ENCODE measurements at places on chromosomes 1 and 21.

- no peak for DNase-seq
Measured at GRCh38 chr1:162724583-162725120, 65.8 kb upstream of the HSD17B7 start.

DNA sequence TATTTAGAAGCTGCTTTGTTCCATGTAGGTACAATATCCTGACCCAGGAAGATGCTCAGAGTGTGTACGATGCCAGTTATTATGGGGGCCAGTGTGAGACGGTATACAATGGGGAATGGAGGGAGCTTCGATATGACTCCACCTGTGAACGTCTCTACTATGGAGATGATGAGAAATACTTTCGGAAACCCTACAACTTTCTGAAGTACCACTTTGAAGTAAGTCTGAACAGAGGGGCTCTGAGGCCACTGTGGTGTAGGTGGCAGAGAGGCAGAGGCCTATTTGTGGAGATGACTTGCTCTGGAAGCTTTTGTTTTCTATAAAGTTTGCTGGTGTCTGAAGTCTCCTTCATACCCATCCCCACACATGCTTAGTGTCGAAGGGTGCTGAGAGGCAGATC is 26.8 kb downstream of the C8A start:
- no peak for DNase-seq

DNA sequence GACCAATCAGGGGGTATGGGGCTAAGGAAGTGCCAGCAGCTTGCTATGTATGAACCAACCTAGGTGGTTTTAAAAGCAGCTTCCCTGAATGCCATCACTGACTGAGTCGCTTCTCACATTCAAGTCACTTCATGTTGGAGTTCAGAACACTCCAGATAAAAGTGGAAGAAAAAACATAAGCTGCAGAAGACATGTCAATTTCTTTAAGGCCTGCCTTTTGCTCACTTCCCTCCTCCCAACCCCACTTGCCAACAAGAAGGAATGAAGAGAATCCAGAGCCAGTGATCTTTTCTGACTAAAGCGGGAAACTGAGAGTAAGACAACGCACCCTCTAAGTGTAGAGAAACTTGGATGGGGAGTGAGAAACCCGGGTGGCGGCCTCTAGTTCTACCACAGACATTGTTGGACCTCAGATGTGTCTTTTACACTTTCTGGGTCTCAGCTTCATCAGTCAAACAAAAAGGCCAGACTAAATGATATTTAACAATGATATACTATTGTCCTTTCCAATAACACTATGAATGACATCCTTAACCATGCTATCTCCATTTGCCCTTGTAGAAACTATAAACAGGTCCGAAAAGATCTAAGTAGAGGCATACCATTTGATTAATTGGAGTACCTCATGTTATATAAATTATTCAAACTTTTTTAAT is 54.1 kb downstream of the LUZP1 start:
- DNase-seq = no peak

- peak; percentile 70 for DNase-seq
Measured at GRCh38 chr1:16164213-16165072, 8.6 kb upstream of the EPHA2 start.

DNA sequence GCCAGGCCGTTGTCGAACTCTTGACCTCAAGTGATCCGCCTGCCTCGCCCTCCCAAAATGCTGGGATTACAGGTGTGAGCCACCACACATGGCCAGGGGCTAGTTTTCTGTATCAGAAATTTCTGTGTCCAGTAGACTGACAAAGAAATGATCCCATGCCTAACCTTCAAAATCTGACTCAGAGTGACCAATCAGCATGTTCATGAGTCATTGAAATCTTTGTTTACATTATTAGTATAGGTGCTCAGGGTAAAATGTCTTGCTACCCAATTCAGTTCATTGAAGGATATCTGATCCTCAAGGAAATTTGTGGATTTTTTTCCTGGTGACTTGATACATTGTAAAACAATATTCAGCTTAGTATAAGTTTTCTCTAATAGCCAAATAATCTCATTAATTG is 11.0 kb upstream of the LDLRAD2 start:
- DNase-seq = no peak

DNA sequence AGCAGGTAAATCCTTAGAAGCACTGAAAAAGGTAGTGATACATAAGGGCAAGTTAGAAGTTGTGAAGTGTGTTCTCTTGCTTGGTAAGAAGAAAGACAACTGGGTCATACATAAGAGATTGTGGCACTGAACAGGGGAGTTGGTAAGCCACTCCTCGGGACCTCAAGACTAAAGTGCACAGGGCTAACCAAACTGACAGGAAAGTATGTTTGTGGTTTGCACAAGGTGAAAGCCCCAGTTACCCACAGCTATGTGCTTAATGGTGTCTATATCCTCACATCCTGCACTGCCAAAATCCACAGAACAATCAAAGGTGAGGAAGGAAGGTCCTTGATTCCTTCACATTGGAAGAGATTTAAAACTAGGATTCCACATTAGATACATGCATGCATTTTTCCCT is 276.5 kb downstream of the DNM3 start:
- no peak for DNase-seq

- no peak for DNase-seq
Measured at GRCh38 chr1:24540906-24541710, 14.8 kb upstream of the NCMAP start.

- DNase-seq = no peak
Measured at GRCh38 chr1:226953175-226953800, 13.2 kb downstream of the COQ8A start.

DNA sequence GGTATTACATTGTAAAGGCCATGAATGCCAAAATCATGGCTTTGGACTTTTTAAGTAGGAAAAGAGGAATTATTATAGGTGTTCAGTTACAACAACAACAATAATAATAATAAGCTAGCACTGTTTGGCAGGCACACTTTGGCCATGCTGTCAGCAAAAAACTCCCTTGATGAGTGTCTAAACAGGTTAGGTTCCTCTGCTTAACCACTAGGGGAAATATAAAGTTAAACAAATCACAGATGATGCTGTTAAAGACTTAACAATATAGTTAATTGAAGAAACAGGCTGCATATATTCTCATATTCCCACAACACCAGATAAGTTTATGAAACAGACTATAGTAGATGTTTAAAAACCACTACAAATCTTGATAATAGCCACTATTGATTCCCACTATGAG is 46.4 kb downstream of the RGS21 start:
- DNase-seq = no peak

DNA sequence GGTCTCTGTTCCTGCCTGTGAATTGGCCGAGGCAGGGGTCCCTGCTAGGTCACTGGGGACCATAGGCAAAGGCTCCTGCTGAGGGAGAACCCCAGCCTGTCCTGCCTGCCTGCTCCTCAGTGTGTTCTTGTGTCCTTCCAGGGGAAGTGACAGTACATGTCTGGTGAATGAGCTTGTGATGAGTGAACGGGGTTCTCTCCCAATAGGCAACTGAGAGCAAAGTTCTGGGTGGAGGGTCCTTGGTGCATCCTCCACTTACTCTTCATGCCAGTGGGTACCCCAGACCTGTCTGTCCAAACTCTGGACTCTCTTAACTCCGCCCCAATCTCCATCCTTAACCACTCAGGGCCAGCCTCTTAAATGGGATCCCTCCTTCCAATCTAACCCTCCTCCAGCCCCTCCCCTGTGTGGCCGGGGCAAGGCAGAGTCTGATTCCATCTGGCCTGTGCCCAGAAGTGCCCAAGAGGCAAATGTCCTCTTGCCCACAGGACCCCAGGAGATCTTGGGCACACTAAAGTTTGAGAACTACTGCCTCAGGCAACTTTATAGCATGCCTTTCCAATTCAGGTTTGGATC is 2.0 kb downstream of the XKR8 start:
- no peak for DNase-seq

GRCh38 chr1:27141266-27142003 is 13.5 kb downstream of the SLC9A1 start:
- peak; percentile 64 for DNase-seq
